Activated CD4-positive, alpha-beta T cell treated with anti-CD3 and anti-CD28 coated beads, Interleukin-2, amount 10 ng/mL, durations not matched to agents 24 days and 14 days (primary cell): ENCODE measurements at places on chromosomes 7 and 10. TPM values are rescaled to one million over a fixed set of nuclear protein-coding genes. Genes with fewer than 3 reads are reported as not detected.

DNA sequence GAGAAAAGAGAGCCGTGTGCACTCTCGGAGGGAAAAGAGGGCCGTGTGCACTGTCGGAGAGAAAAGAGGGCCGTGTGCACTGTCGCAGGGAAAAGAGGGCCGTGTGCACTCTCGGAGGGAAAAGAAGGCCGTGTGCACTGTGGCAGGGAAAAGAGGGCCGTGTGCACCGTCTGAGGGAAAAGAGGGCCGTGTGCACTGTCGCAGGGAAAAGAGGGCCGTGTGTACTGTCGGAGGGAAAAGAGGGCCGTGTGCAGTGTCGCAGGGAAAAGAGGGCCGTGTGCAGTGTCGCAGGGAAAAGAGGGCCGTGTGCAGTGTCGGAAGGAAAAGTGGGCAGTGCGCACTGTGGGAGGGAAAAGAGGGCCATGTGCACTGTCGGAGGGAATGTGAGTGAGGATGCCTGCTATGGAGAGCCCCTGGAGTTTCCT, 188.7 kb downstream of the DNAJB6 start:
- no peak for DNase-seq

Gene PPA1
- 413 and 424 TPM in 2 replicates for total RNA-seq

Gene CDH23
- total RNA-seq = 0.92 and 1.3 TPM in 2 replicates

Gene CCDC146
- 1.5 and 2.3 TPM in 2 replicates for total RNA-seq
